ENCODE measurements at places on chromosomes 3 and 15.

DNA sequence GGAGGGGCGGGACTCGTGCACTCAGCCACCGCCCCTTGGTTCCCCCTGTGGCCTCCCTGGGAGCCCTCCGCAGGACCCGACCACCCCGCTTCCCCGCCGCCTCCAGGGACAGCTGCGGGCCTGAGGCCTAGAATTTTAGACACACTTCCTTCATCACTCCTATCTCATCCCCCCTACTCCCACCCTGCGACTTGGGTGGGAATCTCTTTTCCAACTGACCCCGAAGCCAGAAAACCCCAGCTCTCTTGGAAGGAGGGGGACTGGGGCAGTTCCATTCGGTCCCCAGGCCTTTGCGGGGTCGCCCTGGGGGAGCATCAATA is 289 bp upstream of the TFDP2 start:
- no peak for DNase-seq

- DNase-seq: no peak
Observed at GRCh38 chr3:125602752-125603649, 7.7 kb upstream of the OSBPL11 start.

DNA sequence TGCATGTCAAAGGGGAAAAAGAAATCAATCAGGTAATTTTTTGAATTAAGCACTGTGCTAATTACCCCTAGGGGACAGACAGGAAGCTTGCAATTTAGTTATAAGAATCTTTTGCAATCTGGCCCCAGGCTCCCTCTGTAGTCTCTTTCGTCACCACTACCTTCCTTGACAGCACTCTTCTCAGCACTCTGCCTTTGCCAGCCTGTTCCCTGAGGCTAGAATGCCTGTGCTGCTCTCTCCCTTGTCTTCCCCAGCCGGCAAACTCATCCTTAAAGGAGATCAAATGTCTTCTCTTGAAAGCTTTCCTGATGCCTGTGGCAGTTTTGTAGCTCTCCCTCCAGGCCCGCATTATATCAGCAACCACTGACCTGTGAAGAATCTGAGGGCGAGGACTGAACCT is 32.4 kb upstream of the PRTG start:
- DNase-seq: peak; percentile 39

- no peak for DNase-seq
Observed at GRCh38 chr3:7618606-7619005, 757.7 kb downstream of the GRM7 start.

- peak; percentile 30 for DNase-seq
Observed at GRCh38 chr3:36945333-36945980, 603 bp upstream of the TRANK1 start.

- DNase-seq: no peak
Observed at GRCh38 chr15:66821307-66821706, 119.3 kb downstream of the SMAD6 start.

DNA sequence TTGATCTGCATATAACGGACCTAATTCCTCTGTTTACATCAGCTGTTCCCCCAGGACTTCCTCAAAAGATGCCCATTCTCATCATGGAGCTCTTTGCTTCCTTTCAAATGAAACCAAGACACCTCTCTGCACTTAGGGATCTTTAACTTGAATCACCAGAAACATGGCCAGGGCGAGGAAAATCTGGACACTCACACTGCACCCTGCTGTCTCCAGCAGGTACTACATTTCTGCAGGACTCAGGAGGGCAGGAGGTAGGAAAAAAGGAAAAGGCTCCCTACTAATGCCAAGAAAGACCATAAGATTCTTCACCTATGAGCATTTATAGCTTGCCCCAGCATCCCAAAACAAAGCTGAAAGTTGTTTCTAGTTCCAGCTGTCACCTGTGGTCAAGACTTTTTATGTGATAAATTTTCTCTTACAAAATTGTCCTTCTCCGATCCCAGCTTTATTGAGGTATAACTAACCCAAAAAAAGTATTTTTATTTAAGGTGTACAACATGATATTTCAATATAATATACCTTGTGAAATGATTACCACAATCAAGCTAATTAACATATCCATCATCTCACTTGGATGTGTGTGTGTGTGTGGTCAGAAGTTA is 87.3 kb upstream of the C15orf61 start:
- peak; percentile 74 for DNase-seq

GRCh38 chr3:99867594-99868310 is 50.1 kb downstream of the CMSS1 start:
- no peak for DNase-seq

DNA sequence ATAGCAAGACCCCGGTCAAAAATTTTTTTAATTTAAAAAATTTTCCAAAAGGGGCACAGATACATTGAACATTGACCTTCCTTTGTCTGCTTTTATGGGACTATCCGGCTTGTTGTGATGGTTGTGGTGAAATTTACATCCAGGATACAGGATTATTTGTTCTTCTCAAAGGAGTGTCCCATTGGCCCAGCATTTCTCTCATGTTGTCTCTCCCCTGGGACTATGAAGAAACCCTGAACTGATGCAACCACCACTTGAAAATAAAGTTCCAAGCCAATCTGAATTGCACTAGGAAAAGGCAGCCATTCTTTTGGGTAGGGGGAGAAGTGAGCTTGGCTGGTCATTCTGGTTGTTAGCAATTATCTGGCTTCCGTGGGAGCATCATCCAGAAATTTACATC is 58.4 kb downstream of the PPARG start:
- no peak for DNase-seq

GRCh38 chr3:188530226-188530625 is 376.3 kb downstream of the LPP start:
- DNase-seq: no peak

DNA sequence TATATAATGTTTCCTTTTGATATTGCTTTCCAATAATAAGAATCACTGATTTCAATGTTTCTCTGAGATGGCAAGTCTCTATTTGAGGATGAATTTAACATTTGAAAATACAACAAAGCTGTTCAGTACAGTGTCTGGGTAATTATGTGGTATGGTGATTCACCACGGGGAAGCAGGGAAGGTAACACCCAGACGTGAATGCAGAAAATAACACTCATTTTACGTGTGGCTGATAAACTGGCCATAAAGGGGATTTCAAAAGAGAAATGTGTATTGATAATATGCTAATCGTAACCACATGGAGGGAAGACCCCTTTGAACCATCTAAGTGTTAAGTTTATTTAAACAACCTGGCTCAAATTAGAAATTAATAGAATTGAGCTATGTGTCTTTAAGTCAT is 344.6 kb downstream of the GRM7 start:
- DNase-seq: no peak

DNA sequence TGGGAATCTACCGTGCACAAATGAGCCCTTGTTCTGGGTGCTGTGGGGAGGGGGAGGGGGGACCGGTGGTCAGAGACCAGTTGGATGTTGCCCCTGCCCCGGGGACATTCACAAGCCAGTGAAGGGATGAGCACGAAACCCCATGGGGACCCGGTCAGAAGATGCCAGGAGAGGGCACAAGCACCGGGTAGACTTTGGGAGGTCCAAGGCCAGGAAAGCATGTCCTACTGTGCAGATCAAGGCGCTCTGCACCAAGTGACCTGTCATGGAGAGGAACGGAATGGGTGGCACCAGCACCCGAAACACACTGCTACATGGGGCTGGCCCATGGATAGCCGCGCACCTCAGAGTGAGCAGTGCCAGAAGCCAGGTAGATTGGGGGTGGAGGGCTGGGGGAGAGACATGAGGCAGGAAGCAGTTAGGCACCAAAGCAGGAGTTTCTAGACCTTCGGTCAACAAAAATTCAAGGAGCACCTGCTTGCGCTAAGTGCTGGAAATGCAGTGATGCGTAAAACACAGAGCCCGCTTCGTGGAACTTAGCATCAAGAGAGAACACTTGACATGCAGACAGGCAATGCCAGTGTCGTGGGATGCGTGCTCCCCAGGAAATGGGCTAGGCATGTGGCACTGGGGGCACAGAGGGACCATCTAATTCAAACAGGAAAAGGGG is 99.1 kb downstream of the CPN2 start:
- DNase-seq: no peak

DNA sequence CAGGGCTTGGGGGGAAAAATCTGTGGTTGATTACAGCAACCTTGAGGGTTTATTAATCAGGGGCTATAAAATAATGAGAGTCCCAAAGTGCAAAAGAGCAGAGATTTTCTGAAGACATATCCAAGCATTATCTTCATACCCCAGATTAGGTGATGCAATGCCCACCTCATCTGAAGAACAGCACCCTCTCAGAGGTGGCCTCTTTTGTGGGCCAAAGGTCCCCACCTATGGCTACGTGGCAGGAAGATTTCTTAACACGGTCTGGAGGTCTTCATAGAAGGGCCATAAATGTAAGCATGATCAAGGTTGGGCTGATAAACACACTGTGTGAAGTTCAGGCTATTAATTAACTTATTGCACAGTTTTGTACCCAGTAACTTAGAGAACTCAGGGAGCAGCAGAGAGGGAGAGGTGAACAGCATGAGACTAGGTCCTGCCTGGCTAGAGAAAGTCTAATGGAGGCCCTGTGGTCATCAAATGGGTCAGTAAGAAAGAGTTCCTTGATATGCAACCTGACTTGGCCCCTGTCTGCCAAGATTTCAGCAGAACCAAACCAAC is 29.6 kb upstream of the RBP2 start:
- no peak for DNase-seq

GRCh38 chr3:101676765-101677435 is at the start of gene ZBTB11:
ZBTB11 (minus strand) TSS chr3:101677132; CDS start chr3:101676914, 218 bp downstream.
- peak; percentile 100 for DNase-seq

- DNase-seq: peak; percentile 32
Observed at GRCh38 chr15:42378011-42378410, 18.7 kb downstream of the CAPN3 start.

- DNase-seq: no peak
Observed at GRCh38 chr3:89358281-89358680, 250.9 kb downstream of the EPHA3 start.

DNA sequence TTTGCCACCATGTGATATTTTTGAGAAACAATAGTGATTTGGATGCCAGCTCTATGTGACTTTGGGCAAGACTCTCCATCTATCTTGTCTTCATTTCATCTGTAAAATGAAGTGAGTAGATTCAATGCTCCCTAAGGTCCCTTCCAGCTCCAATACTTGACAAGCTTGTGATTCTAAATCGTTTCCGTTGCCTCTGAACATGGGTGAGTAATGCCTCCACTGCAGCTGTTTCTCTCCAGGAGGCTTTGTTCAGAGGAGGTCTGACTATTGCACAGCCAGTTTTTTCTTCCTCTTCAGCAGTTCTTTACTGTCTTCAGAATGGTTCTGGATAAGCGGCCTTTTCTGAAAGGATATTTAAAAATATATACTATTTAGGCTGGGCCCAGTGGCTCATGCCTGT is 14.8 kb upstream of the TMOD3 start:
- no peak for DNase-seq

- DNase-seq: no peak
Observed at GRCh38 chr3:105610473-105610872, 243.8 kb downstream of the ALCAM start.

- DNase-seq: peak; percentile 65
Observed at GRCh38 chr3:107384907-107385306, 7.7 kb downstream of the CCDC54 start.

GRCh38 chr3:9875448-9875847 is 4.6 kb downstream of the CIDEC start:
- DNase-seq: no peak

- no peak for DNase-seq
Observed at GRCh38 chr3:16073203-16073602, 101.3 kb upstream of the GALNT15 start.

GRCh38 chr3:117669774-117670173 is 960.2 kb downstream of the TUSC7 start:
- no peak for DNase-seq

DNA sequence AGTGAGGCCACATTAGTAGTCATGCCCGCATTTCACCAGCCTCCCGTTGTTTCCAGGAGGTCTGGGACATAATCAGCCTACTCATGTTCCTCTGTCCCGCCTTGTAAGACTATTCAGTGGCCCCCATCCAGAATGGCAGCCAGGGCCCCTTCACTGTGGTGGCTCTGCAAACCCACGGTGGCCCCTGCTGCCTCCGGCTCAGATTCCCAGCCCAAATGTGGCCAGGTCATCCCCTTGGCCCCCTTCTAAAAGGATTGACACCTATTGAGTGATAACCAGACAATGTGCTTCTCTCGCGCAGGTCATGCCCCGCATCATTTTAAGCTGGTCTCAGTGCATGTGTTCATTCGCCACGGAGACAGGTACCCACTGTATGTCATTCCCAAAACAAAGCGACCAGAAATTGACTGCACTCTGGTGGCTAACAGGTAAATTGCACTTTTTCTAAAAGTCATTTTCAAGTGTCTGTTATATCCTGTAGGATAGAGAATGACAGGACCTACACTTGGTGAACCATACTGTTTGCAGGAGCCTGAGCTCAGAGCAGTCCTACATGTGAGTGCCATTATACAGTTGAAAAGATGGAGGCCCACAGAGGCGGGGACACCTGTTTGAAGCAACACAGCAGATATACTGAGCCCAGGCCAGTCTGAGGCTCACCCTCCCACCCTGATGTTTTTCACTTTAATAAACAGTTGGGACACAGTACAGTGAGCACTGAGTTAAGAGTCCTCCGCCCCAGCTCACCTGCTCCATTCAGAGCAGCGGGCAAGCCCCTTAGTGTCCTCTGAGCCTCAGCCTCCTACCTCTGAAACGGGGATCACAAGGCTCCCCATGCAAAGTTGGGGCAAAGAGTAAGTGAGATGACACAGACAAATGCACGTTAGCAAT is 47.7 kb downstream of the PXYLP1 start:
- DNase-seq: peak; percentile 60

DNA sequence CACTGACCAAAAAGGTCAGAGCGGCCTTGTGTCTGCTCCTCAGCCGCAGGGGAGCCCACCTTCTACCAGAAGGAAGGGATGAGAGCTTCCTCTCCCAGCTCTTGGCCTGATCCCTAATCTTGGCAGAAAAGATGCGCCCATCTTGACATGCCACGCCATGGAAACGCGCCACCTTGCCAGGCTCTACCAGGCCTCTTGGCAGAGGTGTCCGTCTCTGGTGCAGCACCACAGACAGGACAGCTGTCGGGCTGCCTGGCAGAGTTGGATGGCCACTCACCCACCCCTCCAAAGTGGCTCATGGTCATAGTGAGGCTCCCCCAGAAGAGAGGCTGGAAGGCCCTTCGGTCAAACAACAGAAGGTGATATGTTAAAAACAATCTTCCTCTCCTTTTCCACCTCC is 105.2 kb downstream of the LIPC start:
- DNase-seq: no peak

- no peak for DNase-seq
Observed at GRCh38 chr3:14237457-14237856, 58.8 kb downstream of the LSM3 start.

GRCh38 chr15:55260562-55261131 is 29.0 kb downstream of the RAB27A start:
- no peak for DNase-seq

DNA sequence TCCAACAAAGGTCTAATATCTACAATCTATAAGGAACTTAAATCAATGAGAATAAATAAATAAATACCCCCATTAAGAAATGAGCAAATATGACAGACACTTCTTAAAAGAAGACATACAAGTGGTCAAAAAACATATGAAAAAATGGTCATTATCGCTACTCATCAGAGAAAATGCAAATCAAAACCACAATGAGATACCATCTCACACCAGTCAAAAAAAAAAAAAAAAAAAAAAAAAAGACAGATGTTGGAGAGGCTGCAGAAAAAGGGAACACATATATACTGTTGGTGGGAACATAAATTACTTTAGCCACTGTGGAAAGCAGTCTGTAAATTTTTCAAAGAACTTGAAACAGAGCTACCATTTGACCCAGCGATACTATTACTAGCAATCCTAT is 31.6 kb upstream of the OR5H6 start:
- no peak for DNase-seq

GRCh38 chr3:95215437-95215957 is 1152.6 kb downstream of the NSUN3 start:
- DNase-seq: no peak

- DNase-seq: no peak
Observed at GRCh38 chr15:70932397-70932796, 39.8 kb downstream of the LRRC49 start.

GRCh38 chr15:72389231-72389630 is 8.9 kb upstream of the TMEM202 start:
- no peak for DNase-seq

Measured in GM23338 (cell line).